ENCODE measurements at places on chromosomes 12 and 14.

GRCh38 chr12:13273850-13274249 lies 77.3 kb downstream of the EMP1 start:
- DNase-seq: no peak

- no peak for DNase-seq
Measured at GRCh38 chr12:25213338-25213737, 18.3 kb downstream of the ETFRF1 start.

- no peak for DNase-seq
Measured at GRCh38 chr12:92074889-92075288, 70.8 kb downstream of the BTG1 start.

GRCh38 chr14:22266683-22267082 lies 322.3 kb downstream of the DAD1 start:
- no peak for DNase-seq

GRCh38 chr12:63888908-63889635 lies 44.6 kb downstream of the SRGAP1 start:
- no peak for DNase-seq

GRCh38 chr14:89304972-89305703 lies 111.9 kb downstream of the FOXN3 start:
- peak; percentile 11 for DNase-seq

- peak; percentile 28 for DNase-seq
Measured at GRCh38 chr12:65232476-65233077, 45.9 kb upstream of the MSRB3 start.

GRCh38 chr14:92956961-92957360 lies 34.0 kb downstream of the CHGA start:
- DNase-seq: no peak

GRCh38 chr14:49461529-49462401 lies 124.4 kb downstream of the RPS29 start:
- DNase-seq: peak; percentile 80

GRCh38 chr14:30194741-30195148 lies 267.1 kb upstream of the PRKD1 start:
- DNase-seq: no peak

GRCh38 chr14:26379951-26380350 lies 217.9 kb downstream of the NOVA1 start:
- DNase-seq: no peak

DNA sequence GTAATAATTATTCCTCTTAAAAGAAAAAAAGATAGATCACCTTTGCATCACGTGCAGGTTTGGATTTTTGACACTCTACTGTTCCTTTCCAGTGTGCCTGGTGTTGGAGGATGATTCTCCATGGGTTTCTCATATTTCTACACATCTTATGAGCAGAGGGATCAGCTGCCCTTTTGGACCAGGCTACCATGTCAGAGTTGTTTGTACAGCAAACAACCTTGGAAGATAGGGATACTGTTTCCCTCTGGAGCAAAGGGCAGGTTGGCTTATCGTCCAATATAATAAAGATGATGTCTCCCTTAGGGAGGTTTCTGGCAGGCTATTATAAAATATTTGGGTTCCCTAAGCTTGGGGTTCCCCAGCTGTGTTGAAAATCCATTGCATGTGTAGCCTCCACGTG lies 42.1 kb downstream of the DAO start:
- DNase-seq: no peak

- DNase-seq: no peak
Measured at GRCh38 chr12:14896521-14897169, 11.0 kb upstream of the MGP start.

DNA sequence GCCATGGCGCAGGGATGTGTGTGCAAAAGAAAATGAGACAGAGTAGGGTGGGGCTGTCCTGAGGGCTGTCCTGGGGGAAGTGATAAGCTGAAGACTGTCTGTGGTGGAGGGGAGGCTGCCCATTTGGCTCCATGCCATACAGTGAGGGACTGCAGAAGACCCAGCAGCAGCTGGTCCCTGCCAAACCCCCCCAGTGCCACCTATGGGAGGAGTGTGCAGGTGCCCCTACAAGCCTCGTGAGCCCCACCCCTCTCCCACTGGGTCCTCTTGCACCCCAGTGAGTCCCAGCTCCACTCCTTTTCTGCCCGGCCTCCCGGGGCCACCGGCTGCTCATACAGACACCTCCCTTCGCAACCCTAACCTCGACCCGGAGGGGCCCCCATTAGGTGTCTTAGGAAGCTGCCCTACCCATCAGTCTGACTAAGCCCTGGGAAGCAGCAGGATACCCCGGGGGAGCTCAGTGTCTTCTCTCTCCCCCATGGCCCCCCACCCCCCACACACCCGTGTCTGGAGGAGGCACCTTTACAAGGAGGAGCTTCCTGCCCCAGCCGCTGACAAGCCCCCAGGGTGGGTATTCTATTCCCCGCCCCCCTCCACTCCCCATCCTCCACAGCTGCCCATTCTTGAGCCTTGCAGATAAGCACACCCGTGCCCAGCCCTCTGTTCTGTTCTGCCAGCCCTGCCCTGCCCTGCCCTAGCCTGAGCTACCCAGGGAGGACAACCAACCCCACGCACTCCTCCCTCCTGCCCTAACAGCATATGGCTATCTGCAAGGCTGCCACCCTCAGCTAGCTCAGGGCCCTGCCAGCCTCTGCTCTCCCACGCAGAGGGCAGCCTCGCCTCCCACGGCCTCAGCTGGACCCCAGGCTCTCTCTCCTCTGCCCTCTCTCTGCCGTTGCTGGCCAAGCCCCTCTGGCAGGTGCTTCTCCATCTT lies 41.9 kb downstream of the SLC6A12 start:
- no peak for DNase-seq

DNA sequence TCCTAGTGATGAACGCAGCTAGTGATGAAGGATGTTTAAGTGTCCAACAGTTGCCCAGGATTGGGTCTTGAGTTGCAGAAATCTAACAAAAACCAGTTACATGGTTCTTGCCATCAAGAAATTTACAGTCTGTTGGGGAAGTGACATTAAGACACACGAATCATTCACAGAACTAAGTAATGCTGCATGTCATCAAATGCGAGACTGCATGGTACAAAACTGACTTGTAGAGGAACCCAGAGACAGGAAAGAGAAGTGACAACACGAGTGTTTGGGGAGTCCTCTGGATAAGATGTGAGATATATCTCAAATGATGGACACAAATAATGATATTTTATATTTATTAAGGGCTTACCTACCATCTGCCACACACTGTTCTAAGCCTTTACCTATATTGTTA lies 6.1 kb upstream of the SYNE3 start:
- no peak for DNase-seq

GRCh38 chr12:77231501-77231918 lies 166.1 kb upstream of the E2F7 start:
- DNase-seq: no peak

GRCh38 chr12:78674311-78675090 lies 190.1 kb upstream of the SYT1 start:
- no peak for DNase-seq

DNA sequence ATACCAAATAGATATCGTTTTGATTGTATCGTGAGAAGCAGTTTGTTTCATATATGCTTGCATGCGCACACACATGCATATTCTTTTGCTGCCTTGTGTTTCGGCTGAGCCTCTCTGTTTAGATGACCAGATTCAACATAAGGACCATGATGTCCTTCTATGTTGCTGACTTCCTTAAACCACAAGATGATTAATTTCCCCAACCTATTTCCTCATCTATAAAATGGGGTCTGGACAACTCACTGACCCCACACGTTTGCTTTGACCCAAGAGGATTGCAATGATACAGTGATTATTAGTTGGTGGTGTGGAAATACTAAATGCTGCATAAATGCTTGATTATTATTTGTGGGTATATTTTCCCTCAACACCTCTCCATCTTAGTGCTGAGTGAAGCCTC lies 16.8 kb upstream of the FOS start:
- no peak for DNase-seq

GRCh38 chr14:93752980-93753561 lies 35.2 kb downstream of the PRIMA1 start:
- DNase-seq: no peak

DNA sequence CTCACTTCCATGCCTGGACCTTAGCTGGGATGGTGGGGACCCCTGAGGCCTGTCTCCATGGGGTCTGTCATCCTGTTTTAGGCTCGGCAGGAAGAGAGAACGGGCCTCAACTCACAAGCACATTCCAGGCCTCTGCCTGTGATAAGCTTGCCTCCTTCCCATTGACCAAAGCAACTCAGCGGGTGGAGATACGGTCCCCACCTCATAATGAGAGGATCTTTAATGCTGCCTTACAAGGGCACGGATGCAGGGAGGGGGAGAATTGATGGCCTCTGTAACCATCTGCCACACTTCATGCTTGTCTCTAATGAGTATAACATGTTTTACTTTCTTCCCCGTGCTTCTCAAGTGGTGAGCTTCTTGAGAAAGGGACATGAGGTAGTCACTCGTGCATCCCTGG lies 50.0 kb downstream of the GLT1D1 start:
- DNase-seq: no peak

- DNase-seq: no peak
Measured at GRCh38 chr14:61973981-61974380, 211.8 kb downstream of the SNAPC1 start.

Measured in CD4-positive, alpha-beta T cell treated with Interleukin-10 for 1 hour (primary cell).